ENCODE measurements at places on chromosomes 1 and 21.

- no peak for DNase-seq
Observed at GRCh38 chr1:59751801-59752200, 62.9 kb upstream of the HOOK1 start.

- no peak for DNase-seq
Observed at GRCh38 chr1:1599935-1600860, at the start of gene FNDC10. Gene FNDC10, minus strand, starts transcription at chr1:1600135. Its CDS starts 120 bp downstream, at chr1:1600015.

GRCh38 chr1:44609768-44610526 is 64.3 kb downstream of the TMEM53 start:
- no peak for DNase-seq

DNA sequence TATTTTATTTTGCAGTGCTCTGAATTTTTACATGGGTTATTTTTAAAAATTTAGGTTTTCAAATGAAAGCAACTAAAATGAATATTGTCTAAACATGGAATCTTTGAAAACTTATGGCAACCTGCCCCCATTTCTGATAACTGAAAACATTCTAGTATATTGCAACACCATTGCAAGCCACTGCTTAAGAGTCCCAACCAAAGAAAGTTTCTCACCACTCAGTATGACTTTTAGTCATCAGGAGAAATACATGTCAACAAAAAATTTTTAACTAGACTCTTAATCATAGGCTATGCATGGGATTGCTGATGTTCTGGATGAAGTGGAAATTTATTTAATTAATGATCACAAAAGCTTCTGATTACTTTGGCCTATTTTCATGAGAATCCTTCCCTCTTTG is 112.1 kb downstream of the TNFSF18 start:
- no peak for DNase-seq

GRCh38 chr1:44239331-44239960 is 26.2 kb downstream of the DMAP1 start:
- no peak for DNase-seq

GRCh38 chr1:231177226-231177625 is 15.4 kb downstream of the TRIM67 start:
- DNase-seq: no peak

DNA sequence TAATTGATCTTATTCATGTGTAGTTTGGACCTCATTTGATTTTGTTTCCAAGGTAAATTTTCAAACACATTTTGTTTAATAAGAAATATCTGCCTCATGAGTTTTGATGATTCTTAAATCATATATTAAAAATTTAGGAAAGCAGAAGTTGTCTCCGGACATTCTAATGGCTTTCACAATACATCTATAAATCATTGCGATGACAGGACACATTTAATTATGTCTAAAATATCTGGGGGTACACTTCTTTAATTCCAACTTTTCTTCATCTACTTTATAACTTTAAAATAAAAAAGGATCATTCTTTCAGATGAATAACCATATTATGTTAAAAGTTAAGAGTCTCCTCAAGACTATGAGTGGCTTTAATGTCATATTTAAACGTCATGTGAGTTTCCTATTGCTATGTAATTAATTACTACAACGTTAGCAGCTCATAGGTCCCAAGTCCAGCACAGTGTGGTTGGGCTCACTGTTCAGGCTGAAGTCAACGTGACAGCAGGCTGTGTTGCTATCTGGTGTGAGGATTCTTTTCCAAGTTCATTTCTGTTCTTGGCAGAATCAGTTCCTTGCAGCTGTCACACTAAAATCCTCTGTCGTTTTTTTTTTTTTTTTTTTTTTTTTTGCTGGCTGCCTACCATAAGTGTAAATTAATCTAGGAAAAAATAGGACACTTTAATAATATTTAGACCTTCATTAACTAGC is 893.5 kb downstream of the LTN1 start:
- DNase-seq: no peak

DNA sequence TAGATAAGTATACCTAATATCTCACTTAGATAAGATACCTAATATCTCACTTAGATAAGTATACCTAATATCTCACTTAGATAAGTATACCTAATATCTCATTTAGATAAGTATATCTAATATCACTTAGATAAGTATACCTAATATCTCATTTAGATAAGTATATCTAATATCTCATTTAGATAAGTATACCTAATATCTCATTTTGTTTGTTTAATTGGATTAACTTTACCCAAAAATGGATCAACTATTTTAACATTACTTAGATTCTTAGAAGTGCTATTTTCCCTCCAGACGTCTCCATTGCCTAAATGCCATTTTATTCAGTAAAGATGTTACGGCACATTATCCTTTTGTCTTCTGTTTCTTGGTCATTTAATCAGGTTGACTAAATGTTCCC is 346.4 kb downstream of the CHRM3 start:
- no peak for DNase-seq

DNA sequence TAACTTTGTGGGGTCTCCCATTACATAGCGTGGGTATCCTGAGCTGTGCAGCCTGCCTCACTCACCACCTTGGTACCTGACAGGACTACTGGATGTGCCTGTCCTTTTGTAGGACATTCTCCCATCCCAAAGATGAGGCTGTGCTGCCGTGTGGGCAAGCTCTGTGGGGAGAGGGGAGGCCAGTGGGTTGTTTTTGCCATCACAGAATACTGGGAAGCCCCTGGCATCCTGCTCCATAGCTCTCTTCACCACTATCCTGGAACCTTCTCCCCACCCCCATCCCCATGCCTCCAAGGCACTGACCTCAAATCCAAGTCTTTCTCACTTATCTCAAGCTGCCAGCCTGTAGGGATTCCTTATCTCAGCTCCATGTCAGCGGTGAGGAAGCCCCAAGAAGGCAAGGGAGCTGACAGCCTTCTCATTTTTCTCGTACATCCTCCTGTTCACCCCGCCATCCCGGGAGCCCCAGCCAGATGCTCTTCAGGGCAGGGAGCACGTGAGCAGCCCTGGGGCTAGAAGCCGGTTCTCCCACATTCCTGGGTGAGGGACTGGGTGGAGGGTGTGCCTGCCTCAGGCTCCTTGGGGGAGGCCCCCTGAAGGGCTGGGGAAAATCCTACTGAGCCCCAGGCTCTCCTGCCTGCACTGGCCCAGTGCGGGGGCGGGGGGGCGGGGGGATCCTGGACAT is 2.4 kb upstream of the ELF3 start:
- DNase-seq: no peak

DNA sequence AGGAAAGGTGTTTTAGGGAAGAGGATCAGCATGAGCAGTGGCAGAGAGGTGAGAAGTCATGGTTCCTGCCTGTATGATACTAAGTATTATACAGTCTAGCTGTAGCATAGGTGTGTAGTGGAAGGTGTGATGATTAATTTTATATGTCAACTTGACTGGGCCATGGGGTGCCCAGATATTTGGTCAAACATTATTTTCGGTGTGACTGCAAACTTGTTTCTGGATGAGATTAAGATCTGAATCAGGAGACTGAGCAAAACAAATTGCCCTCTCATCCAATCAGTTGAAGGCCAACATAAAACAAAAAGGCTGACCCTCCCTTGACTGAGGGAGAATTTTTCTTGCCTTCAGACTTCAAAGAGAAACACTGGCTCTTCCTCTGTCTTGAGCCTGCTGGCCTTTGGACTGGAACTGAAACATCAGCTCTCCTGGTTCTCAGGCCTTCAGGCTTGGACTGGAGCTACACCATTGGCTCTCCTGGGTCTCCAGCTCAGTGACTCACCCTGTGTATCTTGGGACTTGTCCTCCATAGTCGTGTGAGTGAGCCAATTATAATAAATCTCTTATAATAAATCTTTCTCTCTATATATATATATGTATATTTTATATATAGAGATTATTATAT is 6.8 kb upstream of the CDC42 start:
- DNase-seq: no peak

DNA sequence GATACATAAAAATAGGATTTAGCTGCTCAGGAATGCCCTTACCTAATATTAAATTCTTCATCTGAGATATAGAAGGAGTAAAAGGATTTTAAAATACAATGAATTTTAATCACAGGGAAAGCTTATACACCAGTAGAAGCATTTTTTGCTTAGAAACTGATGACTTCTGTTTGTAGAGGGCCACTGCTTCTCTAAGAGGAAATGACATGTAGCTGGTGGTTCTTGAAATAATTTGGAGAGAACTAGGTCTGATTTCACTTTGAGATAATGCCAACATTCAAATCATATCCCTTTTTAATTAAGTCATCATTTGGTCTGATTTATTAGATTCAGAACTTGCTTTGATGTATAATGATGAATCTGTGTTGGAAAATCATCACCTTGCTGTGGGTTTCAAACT is 166.6 kb upstream of the SGIP1 start:
- no peak for DNase-seq

DNA sequence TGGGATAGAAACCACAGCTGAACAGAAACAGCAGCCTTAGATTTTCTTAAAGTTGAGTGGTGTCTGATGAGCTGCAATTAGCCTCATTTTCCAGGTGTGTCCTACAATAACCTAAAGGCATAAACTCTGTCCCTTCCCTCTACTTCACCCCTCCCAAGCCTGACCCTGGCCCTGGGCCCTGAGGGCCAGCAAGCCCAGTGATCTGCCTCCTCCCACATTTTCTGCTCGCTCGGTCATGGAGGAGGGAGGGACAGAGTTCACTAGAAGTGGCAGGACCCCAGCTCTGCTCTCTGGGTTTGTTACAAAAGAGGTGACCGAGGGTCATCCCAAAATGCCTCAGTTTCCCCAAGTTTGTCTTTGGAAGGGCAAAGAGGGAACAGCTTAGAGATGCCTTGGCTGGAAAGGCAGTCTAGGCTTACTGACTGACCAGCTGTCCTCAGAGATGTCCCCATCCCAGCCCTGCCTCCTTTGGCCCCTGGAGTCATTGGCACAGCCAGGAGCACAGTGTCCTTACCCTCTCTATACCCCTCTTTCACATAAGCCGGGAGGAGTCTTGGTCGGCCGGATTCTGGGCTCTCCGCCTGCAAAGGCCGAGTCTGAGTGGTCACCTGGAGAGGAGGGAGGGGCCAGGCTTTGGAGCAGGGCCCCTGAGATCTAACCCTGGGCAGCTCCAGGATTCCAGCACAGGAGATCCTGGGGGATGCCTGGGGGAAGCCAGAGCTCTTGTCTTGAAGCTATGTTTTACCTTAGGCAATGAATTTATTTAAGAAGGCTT is 172.7 kb downstream of the PTPRU start:
- DNase-seq: no peak

GRCh38 chr1:33338440-33339211 is 17.7 kb upstream of the A3GALT2 start:
- DNase-seq: no peak

DNA sequence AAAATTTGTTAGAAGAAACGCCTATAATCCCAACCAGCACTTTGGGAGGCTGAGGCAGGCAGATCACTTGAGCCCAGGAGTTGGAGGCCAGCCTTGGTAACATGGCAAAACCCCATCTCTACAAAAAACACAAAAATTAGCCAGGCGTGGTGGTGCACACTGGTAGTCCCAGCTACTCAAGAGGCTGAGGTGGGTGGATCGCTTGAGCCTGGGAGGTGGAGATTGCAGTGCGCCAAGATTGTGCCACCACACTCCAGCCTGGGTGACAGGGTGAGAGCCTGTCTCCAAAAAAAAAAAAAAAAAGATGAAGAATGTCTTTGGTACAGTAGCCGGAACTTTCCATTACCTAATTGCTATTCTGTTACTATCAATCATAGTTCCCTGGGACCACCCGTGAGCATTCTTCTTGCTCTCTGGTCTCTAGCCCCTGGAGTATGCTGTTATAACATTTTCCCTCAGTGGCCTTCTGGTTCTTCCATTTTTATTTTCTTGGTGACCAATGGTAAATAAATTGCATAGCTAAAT is 43.4 kb downstream of the WASF2 start:
- no peak for DNase-seq

- DNase-seq: no peak
Observed at GRCh38 chr1:112232848-112233247, 163.2 kb upstream of the CTTNBP2NL start.

DNA sequence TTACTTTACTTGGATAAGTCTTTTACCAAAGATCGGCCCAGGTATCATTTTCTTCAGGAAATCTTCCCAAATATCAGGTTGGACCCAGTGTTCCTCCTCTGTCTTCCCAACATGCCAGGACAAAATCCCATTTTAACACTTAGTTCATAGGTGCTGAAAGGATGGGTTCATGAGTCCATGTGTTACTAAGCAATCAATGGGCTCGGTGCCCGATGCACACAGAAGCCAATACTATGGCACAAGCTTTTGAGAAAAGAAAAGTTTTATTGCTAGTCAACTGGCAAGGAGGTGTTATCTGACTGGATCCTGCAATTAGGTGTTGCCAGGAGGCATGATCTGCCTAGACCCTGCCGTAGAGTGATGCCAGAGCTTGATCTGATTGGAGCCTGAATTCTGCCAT is 133.3 kb upstream of the SLC44A3 start:
- no peak for DNase-seq

- no peak for DNase-seq
Observed at GRCh38 chr1:42993502-42994136, 35.0 kb upstream of the SLC2A1 start.

DNA sequence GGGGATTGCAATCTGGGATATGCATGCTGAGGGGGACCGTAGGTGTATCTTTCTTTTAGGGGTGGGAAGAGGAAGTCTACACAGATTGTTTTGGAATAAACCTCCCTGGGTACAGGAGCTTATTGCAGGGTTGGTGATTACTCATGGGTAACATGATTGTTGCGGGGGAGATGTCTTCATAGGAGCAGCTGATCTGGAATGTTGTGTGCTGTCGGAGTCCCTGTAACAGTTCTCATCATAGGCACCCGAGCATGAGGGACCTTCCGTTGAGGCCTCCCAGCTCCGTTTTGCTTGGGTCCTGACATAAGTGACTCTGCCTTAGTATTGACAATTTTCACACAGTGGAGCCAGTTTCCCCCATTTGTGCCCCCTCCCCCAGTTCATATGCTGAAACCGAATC is 4.2 kb upstream of the PRXL2B start:
- no peak for DNase-seq

GRCh38 chr1:54577612-54578011 is 29.6 kb downstream of the ACOT11 start:
- no peak for DNase-seq
